ENCODE measurements at places on chromosomes 3 and 15.

- no peak for DNase-seq
Measured at GRCh38 chr15:52778457-52778856, 11.7 kb downstream of the ONECUT1 start.

GRCh38 chr3:99863588-99863987 lies 45.9 kb downstream of the CMSS1 start:
- no peak for DNase-seq

GRCh38 chr15:101501703-101502373 lies 12.3 kb upstream of the PCSK6 start:
- DNase-seq, result no peak

GRCh38 chr3:192896208-192896607 lies 21.4 kb downstream of the MB21D2 start:
- no peak for DNase-seq

GRCh38 chr15:34011481-34011880 lies 27.5 kb downstream of the AVEN start:
- no peak for DNase-seq

- no peak for DNase-seq
Measured at GRCh38 chr3:197881270-197881969, 68.6 kb upstream of the RPL35A start.

- DNase-seq, result no peak
Measured at GRCh38 chr3:56890448-56891091, 88.8 kb upstream of the ARHGEF3 start.

DNA sequence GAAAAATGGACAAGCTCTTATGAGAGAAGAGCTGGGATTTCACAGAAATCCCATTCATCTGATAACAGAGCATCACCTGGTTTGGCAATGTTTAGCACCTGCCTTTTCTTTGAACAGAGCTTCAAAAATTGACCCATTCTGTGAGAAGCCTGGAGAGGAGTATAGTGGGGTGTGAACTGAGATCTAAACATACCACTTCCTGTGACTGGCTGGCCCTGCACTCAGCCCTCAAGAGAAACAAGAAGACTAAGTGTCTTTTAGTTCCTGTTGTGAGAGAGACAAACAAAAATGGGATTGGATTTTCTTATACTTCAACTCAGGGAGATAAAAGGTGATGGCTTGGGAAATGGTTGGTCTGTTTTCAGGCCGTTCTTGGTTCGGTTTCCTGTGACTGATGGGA lies 1060.2 kb downstream of the ROBO1 start:
- no peak for DNase-seq

DNA sequence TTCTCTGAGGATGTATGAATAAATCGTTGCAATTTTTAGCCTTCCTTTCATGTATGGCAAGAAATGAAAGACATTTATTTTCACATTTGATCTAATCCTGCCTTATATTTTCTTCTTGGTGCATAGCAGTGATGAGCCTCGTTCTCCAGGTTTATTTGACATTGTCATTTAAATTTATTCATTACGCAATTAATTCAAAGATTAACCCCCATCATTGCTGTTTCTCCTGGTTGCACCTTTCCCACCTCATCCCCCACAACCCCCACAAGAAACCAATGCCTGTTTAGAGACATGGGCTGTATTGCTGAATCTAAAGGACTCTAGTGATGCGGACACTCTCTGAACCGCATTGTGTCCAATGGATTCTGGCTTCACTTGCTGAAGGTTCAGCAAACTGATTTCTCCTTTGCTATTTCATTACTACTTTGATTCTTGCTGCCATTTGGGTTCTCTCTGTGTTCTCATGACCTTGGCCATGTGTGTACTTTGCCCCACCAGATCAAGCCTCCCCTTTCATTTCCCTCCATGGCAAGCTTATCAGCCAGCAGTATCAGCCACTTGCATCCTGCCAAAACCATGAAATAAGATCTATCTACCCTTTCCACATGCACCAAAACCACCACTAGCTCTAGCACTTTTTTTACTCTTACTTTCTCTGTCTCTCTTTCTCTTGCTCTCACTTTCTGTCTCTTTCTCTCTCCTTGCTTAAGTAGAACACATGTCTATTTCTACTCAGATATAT lies 382.7 kb downstream of the GBE1 start:
- no peak for DNase-seq

GRCh38 chr3:127734754-127735473 lies 62.2 kb downstream of the ABTB1 start:
- DNase-seq, result no peak

GRCh38 chr3:25982756-25983155 lies 192.9 kb downstream of the OXSM start:
- DNase-seq, result no peak

- DNase-seq, result no peak
Measured at GRCh38 chr3:94420931-94421330, 358.1 kb downstream of the NSUN3 start.

- no peak for DNase-seq
Measured at GRCh38 chr15:72113347-72114031, 4.5 kb downstream of the MYO9A start.

- DNase-seq, result no peak
Measured at GRCh38 chr15:51600114-51600513, 22.5 kb downstream of the DMXL2 start.

- no peak for DNase-seq
Measured at GRCh38 chr3:181974198-181974597, 262.5 kb downstream of the SOX2 start.

DNA sequence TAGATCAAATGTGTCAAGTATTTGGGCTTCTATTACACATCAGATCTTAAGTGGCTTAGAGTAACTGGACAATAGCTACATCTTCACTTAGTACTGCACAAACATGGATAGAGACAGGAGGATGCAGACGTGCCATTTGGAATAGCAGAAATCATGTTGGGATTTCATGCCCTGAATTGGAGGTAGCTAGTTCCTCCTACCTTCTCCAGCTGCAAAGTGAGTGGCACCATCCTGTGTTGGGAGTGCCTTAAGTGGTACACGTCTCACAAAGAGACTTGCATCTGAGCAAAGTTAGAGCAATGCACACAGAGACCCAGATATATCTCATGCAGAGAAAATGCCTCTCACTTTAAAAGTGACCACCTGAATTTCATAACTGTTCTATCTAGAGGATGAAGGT lies 136.5 kb downstream of the SSR3 start:
- DNase-seq, result no peak

- no peak for DNase-seq
Measured at GRCh38 chr3:18505056-18505455, 79.9 kb upstream of the SATB1 start.

DNA sequence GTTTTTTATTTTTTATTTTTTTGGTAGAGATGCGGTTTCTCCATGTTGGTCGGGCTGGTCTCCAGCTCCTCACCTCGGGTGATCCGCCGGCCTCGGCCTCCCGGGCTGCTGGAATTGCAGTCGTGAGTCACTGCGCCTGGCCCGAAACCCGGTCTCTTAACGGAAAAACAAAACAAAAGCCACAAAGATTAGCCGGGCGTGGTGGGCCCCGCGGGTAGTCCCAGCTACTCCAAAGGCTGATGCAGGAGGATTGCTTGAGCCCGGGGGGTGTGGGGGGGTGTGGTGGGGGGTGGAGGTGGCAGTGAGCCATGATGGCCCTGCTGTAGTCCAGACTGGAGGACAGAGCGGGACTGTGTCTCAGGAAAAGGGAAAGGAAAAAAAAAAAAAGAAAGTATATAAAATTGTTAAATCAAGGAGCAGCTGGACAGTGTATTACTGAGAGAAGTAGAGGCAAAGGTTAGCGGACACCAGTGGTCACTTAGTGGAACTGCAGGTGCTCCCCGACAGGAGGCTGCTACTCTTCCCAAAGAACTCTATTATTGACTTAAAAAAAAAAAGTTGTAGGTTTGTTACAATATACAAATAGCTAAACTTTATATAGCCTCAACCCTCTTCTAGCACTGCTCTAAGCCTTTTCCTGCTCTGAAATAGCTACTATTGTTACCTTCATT lies 30.3 kb upstream of the TUBGCP5 start:
- DNase-seq, result no peak

DNA sequence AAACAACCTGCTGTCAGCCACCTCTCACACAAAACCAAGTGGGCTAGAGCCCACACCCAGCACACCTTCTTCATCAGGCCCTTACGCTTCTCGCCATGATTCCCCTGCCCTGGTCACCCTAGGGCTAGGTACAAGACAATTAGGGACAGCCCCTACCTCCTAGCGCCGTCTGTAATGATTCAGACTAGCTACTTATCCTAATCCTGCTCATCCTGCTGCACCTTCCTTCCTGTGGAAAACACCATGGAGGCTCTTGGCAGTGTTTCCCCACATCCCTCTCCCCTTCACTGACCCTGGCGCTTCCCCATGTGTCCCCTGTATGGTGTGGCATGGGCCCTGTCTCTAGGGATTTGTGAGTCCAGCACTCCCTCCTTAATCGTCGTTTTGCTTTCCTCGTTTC lies 39.6 kb upstream of the ICE2 start:
- DNase-seq, result no peak

- DNase-seq, result no peak
Measured at GRCh38 chr3:30546934-30547333, 59.5 kb upstream of the TGFBR2 start.

DNA sequence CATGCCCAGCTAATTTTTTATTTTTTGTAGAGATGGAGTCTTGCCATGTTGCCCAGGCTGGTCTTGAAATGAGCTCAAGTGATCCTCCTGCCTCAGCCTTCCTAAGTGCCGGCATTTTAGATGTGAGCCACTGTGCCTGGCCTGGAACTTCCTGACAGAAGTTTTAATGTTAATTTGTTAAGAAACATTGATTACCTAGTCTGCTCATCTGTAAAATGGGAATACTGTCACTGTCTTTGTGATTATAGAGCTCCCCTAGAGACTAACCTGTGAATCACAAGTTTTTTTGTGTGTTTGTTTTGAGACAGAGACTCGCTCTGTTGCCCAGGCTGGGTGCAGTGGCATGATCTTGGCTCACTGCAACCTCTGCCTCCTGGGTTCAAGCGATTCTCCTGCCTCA lies 4.3 kb upstream of the EIF3J start:
- DNase-seq, result no peak

GRCh38 chr3:194256040-194256945 lies 94.8 kb downstream of the CPN2 start:
- no peak for DNase-seq

DNA sequence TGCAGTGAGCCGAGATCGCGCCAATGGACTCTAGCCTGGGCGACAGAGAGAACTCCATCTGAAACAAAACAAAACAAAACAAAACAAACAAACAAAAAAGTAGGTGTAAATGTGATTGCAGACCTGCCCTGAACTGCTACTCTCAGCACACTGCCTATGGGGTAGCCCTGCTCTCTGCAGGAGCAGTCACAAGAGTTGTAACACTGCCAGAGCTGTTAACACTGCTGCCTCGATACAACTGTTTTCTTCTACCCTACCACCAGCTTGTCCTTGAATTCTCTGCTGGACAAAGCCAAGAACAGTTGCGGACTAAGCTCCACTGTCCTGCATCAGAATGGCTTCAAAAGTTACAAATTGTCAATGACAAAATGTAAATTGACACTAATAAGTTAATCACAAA lies 89.3 kb downstream of the ALCAM start:
- no peak for DNase-seq

- DNase-seq, result no peak
Measured at GRCh38 chr3:116001151-116001621, 377.9 kb downstream of the GAP43 start.

- DNase-seq, result no peak
Measured at GRCh38 chr15:73225358-73226015, 143.3 kb downstream of the HCN4 start.

DNA sequence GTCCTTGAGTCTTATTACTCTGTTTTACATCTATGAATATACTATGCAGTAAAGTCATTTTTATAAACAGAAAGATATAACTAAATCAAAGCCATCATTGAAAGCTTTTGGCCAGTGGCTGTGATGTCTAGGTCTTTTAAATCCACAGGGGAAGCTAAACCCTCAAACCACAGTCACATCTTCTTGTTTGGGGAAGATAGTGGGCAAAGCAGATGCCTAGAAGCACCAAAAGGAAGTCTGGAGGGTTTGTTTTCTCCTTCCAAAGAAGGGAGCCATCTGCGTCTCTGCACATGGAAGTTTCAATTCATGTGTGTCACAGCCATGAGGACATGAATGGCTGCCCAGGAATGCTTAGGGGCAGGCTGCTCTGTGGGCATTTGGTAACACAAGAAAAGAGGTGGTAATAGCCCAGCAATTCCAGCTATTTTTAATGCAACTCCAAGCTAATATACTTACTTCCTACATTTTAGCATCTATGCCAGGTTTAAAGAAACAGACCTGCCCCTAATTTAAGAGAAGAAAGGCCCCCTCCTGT lies 322.2 kb downstream of the SLC9A9 start:
- DNase-seq, result no peak

- no peak for DNase-seq
Measured at GRCh38 chr3:88084097-88084501, 25.0 kb downstream of the ZNF654 start.

- no peak for DNase-seq
Measured at GRCh38 chr15:88376574-88377174, 90.5 kb downstream of the MRPL46 start.

- no peak for DNase-seq
Measured at GRCh38 chr15:63489352-63489751, 15.0 kb upstream of the USP3 start.

DNA sequence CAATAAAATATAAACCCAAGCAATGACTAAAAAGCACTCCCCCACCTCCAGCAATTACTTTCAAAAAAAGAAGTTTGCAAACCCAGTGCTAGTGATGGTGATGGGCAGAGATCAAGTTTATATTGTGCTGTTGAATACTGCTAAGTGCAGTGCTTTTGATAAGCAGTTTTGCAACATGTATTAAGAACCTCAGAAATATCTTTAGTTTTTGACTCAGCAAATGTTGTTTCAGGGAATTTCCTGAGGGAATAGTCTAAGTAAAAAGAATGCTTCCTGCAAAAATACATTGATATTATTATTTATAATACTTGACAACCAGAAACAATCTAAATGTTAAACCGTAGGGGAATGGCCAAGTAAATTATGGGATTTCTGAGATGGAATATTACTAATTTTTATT lies 69.3 kb downstream of the ADAMTSL3 start:
- no peak for DNase-seq

GRCh38 chr15:43518197-43518761 lies 871 bp downstream of the MAP1A start:
- no peak for DNase-seq

DNA sequence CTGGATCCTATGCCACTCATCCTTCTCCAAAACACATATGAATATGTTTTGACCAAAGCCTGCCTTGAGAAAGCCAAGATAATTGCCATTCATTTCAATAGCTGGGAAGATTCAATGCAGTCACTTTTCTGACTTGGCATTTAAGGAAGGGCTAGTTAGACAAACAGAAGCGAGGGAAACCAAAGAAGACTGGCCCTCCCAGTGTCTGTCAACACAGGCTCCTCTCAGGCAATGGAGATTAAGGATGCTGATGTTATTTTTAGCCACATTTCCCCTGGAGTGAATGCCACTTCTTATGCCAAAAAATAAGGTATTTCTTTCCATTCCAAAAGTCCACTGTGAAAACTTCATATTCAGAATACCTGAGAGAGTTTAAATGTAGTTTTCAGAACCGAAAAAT lies 101.7 kb downstream of the P3H2 start:
- DNase-seq, result no peak

DNA sequence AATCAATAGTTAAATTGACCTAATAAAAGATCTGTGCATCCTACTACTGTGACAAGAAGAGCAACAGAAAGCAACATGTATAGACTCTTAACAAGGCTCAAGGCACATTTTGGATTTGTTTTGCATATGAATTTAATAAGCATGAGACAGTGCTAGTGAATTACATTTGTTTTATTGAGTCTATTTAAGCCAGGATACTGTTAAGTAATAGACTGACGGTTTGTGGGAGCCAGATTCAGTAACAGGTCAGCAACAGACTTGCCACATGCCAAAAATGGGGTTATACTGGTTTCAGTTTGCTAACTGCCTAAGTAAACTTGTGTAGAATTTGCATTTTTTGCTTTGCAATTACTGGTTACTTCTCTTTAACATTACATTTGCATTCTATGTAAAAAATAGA lies 54.0 kb downstream of the MBNL1 start:
- no peak for DNase-seq

All from activated CD8-positive, alpha-beta memory T cell treated with anti-CD3 and anti-CD28 coated beads for 4 hours (primary cell).